ENCODE measurements at places on chromosomes 3 and 15.

- no peak for DNase-seq
Measured at GRCh38 chr3:5423076-5423475, 235.6 kb downstream of the EDEM1 start.

GRCh38 chr15:98514034-98514622, 134.2 kb upstream of the IGF1R start:
- no peak for DNase-seq

DNA sequence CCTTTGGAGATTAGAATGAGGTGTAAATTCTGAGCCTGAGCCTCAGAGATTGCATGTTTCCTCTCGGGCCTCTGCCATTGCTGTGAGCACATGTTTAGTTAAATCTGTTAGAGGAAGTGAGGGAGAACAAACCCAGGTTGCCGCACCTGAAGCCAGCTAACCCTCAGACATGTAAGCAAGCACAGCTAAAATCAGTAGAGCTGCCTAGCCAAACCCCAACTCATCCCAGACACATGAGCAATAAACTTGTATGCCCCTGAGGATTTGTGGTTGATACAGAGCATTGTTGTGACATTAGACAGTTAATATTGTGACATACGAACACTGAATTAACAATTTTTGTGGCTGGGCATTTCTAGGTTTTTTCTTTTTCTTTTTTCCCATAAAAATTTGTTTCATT, 41.9 kb downstream of the NMD3 start:
- no peak for DNase-seq

DNA sequence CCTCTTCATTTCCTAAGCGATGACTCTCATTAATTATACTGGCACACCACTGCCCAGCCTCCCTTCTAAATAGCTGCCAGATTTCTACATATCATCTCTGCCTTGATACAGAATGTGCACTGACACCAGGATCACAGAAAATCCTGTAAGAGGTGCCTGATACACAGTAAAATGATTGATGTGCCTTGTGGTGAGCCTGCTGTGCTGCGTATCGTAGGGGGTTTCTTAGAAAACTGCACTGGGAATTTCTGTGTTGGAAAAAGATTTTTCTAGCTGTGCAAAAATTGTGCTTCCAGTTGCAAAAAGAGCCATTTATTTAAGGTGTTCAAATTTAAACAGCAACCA, 3.0 kb upstream of the PLCH1 start:
- no peak for DNase-seq

- no peak for DNase-seq
Measured at GRCh38 chr3:4897765-4898453, 81.3 kb upstream of the BHLHE40 start.

DNA sequence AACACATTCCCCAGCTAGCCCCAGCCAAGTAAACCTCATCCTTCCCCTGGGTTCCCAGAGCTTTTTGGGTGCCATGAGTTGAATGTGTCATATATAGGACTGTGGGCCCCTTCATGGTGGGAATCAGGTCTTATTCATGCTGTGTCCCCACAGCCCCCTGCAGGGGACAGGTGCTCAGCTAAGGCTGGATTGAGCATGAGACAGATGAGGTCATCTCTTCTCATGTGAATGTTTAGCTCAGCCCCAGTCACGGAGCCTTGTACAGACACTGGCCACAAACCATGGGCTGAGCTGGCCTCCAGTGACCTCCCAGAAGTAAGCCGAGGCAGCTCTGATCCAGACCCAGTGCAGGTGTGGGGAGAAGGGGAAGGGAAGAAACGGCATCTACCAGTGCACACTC, 70.7 kb downstream of the C3orf70 start:
- no peak for DNase-seq

DNA sequence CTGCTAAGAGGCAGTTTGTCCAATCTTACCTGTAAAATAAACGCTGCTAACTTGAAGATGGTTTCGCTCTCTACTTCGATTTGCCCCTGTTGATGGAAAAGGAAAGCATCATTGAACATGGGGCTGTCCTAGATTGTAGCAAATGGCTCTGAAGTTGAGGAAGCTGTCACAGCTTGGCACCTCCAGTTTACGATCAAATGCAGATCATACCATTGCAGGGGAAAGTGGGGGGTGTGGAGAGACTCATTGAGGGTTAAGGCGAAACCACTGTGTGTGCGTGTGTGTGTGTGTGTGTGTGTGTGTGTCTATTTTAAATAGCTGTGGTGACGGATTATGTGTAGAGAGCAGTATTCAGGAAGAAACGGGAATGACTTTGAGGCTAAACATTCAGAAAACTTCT, 127.6 kb upstream of the LMOD3 start:
- no peak for DNase-seq

GRCh38 chr15:85139391-85139790, 157.7 kb downstream of the PDE8A start:
- DNase-seq, result no peak

DNA sequence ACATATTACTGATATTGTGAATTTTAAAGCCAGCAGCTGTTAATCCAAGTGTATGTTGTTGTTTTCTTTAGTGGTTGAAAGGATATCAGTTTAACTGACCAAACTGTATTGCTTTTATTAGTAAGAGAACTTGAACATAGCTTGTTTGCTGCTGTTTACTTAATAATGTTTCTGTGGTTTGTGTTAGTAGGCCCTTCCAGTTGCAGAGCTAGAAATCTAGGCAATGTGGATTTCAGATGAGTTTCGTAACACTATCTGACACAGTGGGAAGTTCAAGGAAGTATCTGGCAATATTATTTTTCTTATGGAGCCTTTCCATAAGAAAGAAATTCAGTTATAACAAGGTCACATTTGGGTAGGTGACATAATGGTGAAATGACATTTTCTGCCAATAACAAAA, 18.5 kb downstream of the ZNF609 start:
- DNase-seq, result no peak

GRCh38 chr3:191425322-191425734, 35.6 kb upstream of the PYDC2 start:
- DNase-seq, result no peak

GRCh38 chr3:184429786-184430185, 49.9 kb downstream of the CHRD start:
- DNase-seq, result no peak

DNA sequence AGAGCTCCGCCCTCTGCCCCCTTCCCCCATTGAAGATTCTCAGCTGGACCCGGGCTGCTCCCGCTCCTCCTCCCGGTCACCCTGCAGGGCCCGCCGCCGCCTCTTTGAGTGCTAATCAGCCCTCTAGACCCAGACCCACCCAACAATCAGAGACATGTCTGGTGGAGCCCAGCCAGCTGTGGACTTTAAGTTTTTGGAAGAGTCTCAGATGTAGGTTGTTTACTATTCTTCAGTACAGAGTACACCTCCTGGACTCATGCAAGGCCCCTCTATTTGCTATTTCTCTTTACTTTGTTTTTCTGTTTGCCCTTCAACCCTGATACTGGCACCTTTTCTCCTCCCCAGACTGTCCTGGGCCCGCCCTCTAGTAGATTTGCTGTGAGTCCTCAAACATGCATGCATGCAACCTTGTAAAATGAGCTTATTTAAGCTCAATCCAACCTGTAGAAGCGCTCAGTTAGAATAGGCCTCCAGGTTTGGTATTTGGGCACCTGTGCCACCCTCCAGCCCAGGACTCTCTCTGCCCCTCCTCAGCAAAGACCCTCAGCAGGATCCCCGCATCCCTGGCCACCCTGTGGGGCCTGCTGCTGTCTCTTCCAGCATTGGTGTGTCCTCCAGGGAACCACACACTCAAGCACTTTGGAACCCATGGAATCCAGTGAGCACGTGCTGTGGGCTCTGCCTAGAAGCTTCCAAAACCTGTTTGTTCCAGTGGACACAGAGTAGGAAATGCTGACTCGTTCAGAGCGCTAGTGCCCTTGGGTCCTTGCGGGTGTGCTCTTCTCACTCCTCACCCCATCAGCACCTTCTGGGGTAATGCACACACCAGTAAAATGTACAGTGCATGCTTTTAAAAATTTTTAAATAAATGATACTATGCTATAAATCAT, 4.6 kb downstream of the PRR23E start:
- no peak for DNase-seq

DNA sequence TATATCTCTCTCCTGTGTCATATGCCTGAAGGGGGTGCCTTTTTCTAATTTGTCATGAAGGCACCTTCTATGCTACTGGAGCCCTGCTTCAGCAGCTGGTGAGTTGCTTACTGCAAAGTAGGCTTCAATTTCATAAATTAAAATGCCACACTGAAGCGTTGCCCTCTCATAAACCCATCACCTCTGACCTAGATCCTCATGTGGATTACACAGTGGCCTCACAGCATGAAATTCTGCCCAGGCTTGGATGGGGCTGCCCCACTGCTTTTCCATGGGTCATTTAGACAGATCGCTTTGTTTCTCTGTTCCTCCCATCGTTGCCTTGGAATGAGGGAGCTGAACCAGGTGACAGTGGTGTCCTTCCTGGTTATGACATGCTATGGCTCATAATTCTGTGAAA, 131.2 kb downstream of the RPL22L1 start:
- DNase-seq, result no peak

GRCh38 chr15:74144153-74144775, 13.9 kb downstream of the ISLR2 start:
- DNase-seq, result no peak

GRCh38 chr3:37093481-37093880, 80.9 kb downstream of the LRRFIP2 start:
- no peak for DNase-seq

DNA sequence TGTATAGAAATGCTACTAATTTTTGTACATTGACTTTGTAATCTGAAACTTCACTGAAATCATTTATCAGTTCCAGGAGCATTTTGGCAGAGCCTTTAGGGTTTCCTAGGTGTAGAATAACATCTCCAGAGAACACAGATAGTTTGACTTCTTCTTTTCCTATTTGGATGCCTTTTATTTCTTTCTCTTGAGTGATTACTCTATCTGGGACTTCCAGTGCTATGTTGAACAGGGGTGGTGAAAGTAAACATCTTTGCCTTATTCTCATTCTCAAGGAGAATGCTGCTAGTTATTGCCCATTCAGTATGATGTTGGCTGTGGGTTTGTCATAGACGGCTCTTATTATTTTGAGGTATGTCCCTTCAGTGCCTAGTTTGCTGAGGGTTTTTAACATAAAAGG, 697.9 kb upstream of the ROBO1 start:
- DNase-seq, result no peak

DNA sequence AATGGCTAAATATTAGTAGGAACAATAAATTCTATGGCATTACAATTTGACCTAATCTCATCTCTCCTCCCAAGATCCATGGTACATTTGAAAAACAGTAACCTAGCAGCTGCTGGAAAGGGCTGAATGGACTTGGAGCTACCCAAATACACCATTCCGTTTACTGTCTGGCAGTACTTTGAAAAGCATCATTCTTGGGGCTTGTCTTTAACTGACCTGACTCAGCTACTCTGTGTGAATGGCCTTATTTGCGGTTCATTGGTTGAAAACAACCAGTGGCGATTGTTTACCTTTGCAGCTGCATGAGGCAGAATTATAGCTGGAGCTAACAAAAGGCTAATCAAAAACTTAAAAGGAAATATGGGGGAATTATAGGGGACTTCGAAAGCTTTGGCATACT, 311.2 kb upstream of the MCTP2 start:
- DNase-seq, result no peak

DNA sequence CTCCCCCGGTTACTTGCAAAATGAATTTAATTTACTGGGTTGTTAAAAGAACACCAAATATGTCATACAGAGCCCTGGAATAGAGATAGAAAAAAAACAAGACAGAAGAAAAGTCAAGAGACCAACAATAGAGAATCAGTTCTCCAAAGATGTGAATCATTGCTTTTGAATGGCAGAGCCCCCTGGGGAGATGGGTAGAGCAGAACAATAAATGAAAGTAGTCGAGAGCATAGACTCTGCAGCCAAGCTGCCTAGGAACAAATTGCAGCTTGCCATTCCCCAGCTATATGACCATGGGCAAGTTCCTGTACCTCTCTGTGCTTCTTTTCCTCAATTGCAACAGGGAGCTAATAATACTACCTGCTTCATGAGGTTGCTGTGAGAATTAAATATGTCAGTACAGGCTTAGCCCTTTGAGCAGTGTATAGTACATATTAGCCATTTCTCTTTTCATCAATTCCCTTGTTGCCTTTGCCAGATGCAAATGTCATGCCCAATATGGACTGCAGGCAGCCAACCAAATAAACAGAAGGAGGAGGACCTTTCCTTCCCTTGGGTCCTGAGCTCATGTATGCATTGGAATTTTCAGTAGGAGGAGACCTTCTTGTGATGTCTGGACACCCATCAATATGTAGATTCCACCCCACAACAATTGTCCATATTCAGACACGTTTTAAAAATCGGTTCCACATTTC, 25.0 kb upstream of the BFSP2 start:
- peak; percentile 5 for DNase-seq

DNA sequence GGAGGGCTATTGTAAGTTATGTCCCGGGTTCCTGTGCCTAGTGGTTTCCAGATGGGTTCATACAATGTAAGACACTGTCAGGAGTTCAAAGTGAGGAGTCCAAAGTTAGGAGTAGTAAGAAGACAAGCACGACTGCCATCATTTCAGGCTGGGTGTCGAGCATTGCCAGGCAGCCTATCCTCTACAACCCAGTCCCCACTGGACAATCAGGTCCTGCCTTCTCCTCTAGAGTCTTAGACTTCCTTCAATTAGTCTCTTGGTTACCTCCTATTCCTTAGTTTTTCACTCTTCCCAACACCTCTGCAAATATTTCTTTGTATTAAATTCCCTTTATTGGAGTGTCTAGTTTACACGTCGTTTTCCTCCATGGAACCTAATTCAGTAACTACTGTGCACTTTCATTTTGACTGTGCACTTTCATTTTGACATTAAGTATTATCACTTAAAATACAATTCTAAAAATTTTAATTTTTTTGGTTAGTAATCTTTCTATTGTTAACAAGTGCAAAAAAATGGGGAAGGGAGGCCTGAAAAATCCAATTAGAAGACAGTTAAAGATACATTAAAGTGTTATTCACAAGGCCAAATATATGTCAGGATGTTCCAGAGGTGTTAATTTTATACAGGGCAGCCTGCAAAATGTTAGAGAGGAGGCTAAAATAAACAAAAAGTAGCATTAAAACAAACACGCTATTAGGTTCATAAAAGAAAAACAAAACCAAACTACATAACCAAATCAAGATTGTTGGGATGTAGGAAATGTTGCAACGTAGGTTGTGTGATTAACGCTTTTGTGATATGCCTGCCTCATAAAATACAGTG, 155.3 kb downstream of the TBL1XR1 start:
- DNase-seq, result no peak

- no peak for DNase-seq
Measured at GRCh38 chr15:72771329-72771725, 12.2 kb downstream of the ADPGK start.

DNA sequence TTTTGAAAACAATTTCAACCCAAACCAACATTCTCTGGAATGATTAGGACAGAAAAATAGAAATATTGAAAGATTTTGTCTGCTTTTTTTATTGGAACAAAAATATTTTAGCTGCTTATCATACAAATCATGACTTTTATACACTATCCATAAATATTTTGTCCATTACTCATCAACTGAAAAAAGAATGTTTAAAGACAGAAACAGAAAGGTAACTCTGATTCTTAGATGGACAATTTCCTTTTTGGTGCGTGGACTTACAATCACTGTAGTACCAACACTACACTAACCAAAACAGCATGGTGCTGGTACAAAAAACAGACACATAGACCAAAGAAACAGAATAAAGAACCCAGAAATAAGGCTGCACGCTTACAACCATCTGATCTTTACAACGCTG, 582.8 kb upstream of the CCDC54 start:
- no peak for DNase-seq

- no peak for DNase-seq
Measured at GRCh38 chr15:42508263-42508690, 12.8 kb downstream of the SNAP23 start.

GRCh38 chr3:85808755-85809154, 850.0 kb downstream of the CADM2 start:
- DNase-seq, result no peak

- DNase-seq, result no peak
Measured at GRCh38 chr15:69515926-69516325, 63.3 kb downstream of the RPLP1 start.

Data from coronary artery (tissue), 2 donors.